D341Med (cell line): ENCODE measurements at places on chromosomes 11 and 22.

- DNase-seq: no peak
Observed at GRCh38 chr11:122521626-122522025, 133.9 kb upstream of the UBASH3B start.

DNA sequence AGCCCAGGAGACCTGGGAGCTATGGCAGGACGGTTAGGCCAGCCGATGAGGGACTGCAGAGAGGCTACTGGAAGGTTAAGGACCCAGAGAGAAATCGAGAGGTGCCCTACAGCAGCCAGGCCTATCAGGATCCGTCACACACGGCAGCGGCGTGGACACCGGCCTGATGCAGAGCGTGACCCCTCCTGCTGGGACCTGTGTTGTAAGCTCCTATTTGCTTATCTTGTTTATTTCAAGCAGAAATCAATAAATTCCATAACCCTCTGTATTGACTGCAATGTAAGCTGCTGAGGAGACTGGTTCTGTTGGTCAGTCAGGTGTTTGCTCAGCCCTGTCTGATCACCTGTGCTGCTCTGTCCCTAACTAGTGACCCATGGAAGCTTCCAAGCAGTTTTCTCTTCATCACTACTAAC is 39.9 kb downstream of the PPP2R1B start:
- DNase-seq: no peak

GRCh38 chr22:48492366-48493320 is 1335.0 kb downstream of the BRD1 start:
- DNase-seq: peak; percentile 70

DNA sequence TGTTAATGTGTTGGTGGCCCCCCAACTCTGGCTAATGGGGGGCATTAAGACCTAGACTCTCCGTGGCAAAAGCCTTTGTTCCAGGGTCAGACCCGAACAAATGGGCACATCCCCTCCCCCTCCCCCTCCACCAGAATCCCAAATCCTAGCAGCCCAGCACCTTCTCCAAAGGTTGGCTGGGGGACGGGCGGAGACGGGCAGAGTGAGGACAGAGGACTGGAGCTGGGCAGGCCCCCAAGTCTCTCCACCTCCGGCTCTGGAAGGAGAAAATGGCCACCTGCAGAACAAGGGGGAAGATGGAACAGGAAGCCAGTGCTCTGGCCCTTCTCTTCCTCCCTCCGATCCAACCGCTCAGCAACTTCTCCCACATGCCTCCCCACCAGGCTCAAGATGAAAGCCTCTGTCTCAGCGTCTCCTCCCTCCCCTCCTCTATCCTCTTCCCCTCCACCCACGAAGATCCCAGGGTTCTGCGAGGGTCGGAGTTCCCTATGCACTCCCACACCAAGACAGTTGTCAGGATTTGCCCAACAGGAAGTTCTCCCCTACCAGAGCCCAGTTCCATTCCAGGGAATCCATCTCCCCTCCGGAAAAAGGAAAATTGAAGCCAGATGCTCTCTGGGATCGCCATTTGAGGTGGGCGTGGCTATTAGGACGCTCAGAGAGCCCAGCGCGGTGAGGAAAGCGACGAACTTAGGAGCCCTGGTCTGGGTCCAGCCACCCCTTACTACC is 20.1 kb downstream of the ADA2 start:
- DNase-seq: no peak

DNA sequence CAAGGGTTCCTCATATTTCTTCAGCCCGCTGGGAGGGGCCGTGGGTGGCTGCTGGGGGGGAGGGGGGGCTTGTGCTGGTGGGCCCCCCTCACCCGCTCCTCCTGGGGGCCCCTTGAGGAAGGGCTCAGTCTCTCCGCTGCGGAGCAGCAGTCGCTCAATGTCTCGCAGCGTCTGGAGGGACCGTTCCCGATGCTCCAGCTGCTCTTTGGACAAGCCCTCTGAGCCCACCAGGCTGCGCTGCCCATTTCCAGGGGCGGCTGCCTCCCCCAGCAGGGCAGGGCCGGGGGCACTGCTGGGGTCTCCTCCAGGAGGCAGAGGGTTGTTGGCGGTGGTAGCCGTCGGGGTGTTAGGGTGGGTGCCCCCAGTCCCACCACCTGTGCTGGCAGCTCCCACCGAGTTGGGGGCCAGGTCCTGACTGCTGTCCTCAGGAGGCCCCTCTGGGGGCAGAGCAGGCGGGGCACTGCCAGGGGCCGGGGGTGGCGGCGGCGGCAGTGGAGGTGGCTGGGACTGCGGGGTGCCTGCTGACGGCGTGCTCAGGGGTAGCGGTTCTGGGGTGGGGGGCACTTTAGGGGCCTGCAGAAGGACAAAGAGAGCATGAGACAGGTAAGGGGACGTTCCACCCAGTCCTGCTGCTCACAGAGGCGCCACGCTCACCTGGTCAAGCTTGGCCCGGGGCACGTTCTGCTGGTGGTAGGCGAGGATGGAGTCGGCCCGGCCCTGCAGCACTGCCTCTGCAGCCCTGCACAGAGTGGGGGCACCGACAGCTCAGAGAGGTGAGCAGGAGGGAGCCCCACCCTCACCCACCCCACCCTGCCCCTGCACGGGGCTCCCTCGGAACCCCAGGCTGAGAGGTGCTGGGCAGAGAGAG is 18.9 kb downstream of the CXCR5 start:
- no peak for DNase-seq

- DNase-seq: no peak
Observed at GRCh38 chr11:118746988-118747585, 43.9 kb downstream of the DDX6 start.

GRCh38 chr11:111765320-111765983 is 737 bp downstream of the PPP2R1B start:
- no peak for DNase-seq

DNA sequence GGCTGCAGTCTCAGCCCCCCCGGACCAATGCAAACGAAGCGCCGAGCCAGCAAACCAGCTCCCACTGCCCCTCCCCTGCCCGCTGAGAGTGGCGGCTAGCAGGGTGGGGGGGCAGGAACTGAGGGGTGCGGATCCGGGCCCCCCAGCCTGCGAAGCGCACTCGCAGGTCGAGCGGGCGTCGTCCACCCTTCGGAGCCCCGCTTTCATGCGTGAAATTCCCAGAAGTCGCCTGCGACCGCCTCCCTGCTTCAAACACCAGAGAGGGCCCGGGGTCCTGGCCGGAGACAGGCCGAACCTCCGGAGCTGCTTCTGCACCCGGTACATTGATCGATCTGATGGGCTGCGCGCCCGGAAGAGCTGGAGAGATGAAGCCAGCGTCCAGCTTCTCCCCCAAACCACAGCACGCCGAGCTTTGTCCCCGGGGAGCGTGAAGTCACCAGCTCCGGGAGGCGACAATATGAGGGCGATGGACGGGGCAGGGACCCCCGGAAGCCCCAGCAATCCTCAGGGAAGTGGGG is 646 bp upstream of the PATZ1 start:
- no peak for DNase-seq

- no peak for DNase-seq
Observed at GRCh38 chr22:49371325-49372110, 456.2 kb downstream of the BRD1 start.
